Lower leg skin (tissue), 4 donors: ENCODE measurements at places on chromosomes 3 and 15.

DNA sequence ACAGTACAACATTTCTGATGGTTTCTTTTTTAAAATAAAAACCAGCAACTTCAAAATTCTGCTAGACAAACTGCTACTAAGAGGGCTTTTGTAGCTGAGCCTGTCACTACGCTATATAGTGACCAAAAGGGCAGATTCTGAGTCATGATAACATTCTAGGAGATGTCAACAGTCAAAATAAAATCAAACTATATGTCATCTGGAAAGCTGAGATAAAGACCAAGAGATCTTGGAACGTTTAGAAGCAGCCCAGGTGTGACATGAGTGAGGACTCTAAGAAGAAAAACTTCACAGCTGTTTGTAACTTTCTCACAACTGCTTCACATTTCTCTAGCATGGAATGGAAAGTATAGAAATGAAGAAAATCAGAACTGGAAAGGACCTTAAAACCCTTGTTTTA, 84.6 kb downstream of the FILIP1L start:
- DNase-seq, result no peak

- no peak for DNase-seq
These were observed 13.1 kb downstream of the CMTM7 start for GRCh38 chr3:32404714-32405113.

DNA sequence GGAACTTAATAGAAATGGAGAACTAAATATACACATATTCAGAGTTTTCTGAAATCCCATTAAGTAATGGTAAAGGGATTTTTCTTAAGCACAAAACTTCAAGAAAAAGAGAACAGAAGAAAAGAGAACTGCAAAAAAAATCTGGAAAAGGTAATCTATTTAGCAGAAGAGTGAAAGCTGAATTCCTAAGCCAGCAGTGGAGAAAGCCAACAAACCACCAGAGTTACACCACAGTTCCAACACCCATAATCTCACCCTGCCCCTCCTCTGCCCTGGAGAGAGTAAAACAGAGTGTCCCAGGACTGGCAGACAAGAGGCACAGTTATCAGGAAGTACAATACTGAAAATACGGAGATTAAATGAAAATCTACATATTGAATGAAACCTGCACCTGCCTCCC, 29.4 kb downstream of the TP53BP1 start:
- no peak for DNase-seq

GRCh38 chr15:38758043-38758442, 193.4 kb upstream of the RASGRP1 start:
- DNase-seq, result no peak

- DNase-seq, result no peak
These were observed 1016.6 kb downstream of the PLOD2 start for GRCh38 chr3:145144361-145144760.

DNA sequence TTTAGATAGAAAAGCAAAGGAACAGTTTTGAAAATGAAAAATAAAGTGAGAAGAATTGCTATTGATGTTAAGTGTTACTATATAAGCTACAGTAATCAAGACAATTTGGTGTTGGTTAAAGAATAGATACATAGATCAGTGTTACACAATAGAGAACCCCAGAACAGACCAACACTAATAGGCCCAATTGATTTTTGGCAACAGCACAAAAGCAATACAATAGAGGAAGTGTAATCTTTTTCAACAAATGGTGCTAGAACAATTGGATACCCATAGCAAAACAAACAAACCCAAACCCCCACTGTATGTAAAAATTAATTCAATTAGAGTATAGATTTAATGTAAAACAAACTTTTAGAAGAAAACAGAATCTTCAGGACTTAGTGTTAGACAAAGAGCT, 61.8 kb downstream of the ATP11B start:
- no peak for DNase-seq

DNA sequence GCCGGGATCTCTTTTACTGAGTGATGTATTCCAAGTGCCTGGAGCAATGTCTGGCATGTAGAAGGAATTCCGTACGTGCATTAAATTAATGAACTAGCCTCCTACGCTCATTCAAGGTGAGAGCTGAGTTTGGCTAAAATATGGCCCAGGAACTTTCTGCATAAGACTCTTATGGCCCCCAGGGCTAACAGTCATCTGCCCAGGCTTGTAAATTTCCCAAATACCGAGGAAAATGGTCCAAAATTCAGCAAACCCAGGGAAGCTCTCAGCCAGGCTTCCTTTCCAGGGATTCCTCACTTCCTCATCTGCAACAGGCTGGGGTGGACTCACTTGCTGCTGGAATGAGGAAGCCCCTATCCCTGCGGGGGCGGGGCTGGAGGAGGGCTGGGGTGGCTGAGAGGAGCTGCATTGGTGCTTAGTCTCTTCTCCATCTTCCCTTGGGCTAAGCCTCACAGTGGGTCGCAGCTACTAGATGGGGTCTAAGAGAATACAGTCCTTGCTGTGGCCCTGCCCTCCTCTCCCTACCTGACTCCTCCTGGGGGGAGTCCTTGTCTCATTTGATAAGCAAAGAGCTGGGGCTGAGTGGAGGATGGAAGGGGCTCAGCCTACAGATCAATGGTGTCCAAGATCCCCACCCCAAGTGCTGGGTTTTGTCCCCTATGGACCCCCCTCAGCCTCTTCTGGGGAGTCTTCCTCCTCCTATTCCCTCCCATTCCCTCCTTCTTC, 28.5 kb upstream of the APOD start:
- DNase-seq, result peak; percentile 88
